Esophagus squamous epithelium (tissue), 5 donors: ENCODE measurements at places on chromosomes 13 and 19. TPM values are rescaled to one million over a fixed set of nuclear protein-coding genes. Genes with fewer than 3 reads are reported as not detected.

The ZNF556 gene
- total RNA-seq = 0.79 TPM

The EFNB2 gene
- 16.2 TPM for total RNA-seq

The TRPC4 gene
- total RNA-seq = 0.19 TPM

DNA sequence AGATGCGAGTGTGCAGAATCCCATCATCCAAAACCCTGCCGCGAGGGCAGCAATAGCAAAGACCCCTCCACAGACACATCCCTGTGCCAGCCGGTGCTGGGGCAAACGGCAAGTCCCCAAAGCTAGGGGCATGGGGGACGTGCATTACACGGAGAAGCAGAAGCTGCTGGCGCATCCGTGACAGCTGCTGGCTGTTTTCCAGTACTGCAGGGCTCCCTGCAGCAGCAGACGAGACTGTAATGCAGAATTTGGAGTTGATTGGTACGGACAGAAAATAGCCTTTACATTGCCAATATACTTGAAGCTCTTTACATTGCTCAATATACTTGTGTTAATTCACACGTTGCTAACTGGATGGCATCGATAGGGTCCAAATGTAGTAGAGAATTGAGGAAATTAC lies 77.2 kb upstream of the TMTC4 start:
- DNase-seq = no peak

- no peak for DNase-seq
These were observed 2.1 kb downstream of the MAST1 start for GRCh38 chr19:12840091-12841079.
